ENCODE measurements at places on chromosomes 13 and 19. TPM values are rescaled to one million over a fixed set of nuclear protein-coding genes. Genes with fewer than 3 reads are reported as not detected.

The RAB11B gene
- 14.4 TPM for total RNA-seq

The KIRREL2 gene
- not detected for total RNA-seq

DNA sequence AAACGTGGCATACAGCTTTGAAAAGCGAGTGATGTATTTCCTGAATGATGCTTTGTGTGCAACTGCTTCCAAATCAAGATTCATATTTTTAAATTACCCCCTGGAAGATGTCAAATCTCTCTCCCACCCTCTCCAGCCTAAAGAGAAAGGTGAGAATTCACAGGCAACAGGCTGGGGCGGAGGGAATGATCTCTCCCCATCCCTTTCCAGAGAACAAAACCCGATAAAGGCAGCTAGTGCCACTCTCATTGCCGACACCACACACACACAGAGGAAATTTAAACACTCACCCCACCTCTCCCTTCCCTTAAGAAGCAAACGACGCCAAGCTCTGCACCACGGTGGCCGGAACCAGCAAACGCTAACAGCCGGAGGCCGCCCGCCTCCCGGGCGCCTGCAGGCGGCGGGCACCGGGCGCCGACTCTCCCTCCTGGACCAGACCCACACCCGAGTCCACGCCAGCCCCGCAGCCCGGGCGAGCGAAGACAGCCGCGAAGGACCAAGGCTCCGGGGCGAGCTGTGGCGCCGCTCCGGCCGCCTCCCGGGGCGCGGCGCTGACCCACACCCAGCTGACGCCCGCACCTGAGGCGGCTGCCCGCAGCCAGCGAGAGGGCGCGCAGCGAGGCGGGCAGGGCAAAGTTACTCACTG, 477 bp downstream of the LNX2 start:
- DNase-seq: no peak

GRCh38 chr19:45773384-45773783, 4.3 kb upstream of the SIX5 start:
- DNase-seq: no peak

The S1PR5 gene
- 4.6 TPM for total RNA-seq

- no peak for DNase-seq
Observed at GRCh38 chr13:37561031-37561430, 37.5 kb downstream of the POSTN start.

The PRKD2 gene
- total RNA-seq: 17.8 TPM

The CD33 gene
- total RNA-seq: not detected

- DNase-seq: peak; percentile 0
Observed at GRCh38 chr13:73938372-73939070, 195.7 kb downstream of the KLF12 start.

DNA sequence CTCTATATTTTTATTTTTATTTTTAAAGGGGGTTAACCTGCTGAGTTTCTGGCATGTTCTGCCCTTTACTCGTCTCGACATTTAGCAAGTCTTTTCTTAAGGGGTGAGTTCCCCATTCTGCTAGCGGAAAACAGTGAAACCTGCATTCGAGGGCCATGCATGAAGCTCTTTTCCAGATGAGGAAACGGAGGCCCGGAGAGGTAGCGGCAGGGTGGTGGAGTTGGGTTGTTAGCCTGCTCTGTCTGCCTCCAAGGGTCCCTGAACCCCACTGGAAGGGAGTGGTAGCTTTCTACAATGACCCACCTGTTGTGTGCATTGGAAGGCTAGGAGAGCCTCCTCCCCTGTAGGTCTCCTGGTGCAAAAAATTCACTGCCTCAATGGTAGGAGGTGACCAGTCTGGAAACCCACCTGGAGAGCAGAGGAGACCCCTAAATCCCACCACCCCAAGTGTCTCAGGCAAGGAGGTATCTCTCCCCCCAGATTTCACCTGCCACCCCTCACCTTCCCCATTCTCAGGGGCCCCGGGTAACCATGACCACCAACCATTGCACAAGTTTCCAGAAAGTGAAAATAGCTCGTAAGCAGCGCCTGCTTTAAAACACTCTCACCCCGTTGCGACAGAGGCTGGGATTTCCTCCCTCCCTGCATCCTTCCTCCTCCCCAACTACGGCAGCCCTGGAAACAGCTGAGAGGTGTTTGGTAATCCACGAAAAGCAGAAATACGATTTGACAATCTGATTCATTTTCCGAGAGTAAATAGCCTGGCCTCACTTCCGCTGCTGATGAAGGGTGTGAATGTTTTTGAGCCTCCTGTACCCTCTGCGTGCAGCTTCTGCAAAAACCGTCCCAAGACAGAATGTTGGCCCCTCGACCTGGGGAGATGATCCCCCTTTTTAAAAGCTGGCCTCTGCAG, 3.5 kb downstream of the KLF2 start:
- DNase-seq: no peak

GRCh38 chr13:74187564-74187963, 53.4 kb upstream of the KLF12 start:
- peak; percentile 47 for DNase-seq

The SUPT5H gene
- 108 TPM for total RNA-seq

The NOTCH3 gene
- total RNA-seq: 0.38 TPM

GRCh38 chr19:12885749-12886650, 1.0 kb downstream of the KLF1 start:
- DNase-seq: no peak

GRCh38 chr13:107466326-107467099, 748.8 kb downstream of the LIG4 start:
- DNase-seq: peak; percentile 39

DNA sequence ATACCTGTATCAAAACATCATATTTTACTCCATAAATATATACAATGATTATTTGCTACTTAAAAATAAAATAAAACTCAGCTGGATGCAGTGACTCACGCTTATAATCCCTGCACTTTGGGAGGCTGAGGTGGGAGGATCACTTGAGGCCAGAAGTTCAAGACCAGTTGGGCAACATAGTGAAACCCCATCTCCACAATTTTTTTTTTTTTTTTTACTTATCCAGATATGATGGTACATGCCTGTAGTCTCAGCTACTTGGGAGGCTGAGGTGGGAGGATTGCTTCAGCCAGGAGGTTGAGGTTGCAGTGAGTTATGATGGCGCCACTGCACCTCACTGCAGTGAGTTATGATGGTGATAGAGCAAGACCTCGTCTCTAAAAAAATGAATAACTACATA, 22.4 kb downstream of the POU2F2 start:
- DNase-seq: no peak

The NLRP4 gene
- not detected for total RNA-seq

DNA sequence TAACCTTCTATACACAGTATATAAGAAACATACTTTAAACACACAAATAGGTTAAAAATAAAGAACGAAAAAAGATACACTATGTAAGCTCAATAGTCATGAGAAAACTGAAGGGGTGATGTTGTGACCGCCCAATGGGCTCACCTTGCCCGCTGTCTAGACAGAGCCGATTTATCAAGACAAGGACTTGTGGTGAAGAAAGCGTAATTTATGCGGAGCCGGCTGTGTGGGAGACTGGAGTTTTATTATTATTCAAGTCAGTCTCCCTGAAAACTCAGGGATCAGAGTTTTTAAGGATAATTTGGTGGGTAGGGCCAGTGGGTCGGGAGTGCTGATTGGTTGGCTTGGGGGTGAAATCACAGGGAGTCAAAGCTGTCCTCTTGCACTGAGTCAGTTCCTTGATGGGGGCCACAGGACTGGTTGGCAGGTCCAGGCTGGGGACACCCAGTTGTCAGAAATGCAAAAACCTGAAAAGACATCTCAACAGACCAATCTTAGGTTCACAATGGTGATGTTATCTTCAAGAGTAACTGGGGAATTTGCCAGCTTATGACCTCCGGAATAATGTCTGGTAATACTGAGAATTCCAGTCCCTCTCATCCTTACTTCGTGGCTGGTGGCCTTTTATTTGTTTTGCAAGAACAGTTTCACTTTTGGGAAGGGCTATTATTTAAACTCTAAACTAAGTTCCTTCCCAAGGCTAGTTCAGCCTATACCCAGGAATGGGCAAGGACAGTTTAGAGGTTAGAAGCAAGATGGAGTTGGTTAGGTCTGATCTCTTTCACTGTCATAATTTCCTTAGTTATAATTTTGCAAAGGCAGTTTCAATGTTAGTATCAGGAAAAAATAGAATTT, 96.6 kb downstream of the UBL3 start:
- DNase-seq: no peak

- DNase-seq: no peak
Observed at GRCh38 chr13:113766035-113766800, 7.2 kb downstream of the TMEM255B start.

DNA sequence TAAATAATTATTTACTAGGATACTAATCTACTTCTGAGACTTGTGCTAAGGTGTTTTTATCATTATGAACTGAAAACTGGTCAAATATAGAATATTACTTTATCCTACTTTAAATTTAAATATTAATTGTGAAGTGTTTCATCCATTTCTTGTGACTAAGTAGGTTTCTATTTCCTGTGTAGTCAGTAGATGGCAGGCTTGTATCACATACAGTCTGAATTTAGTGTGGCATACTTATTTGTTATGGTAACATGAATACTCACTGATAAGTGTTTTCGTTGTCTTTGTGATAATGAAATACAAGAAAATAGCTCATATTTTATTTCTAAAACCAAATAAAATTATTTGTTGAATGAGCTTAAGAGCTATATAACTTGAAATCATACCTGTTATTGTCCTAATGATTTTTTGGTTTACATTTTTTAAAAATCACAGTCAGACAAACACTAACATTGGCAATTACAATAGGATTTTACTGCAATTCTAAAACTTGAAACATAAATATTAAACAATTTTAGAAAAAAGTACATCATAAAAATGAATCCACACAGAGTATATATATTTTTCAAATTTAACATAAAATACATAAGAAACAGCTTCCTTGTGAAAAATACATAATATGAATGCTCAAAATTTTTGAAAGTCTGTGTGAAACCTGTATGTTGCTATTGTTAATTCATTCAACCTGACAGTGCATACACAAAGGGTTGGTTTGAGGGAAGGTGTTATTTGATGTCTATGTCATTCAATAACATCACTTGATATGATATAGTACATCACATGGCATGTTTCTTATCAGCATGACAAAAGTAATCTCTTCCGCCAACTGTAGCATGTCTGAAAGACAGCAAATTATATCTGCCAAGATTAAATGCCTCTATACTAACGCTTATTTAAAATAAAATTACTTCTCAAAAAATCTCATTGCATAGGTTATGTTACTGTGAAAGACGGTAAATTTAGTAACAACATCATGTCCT, 904.8 kb upstream of the PCDH20 start:
- peak; percentile 1 for DNase-seq

GRCh38 chr13:100334214-100334613, 245.3 kb downstream of the PCCA start:
- DNase-seq: no peak

DNA sequence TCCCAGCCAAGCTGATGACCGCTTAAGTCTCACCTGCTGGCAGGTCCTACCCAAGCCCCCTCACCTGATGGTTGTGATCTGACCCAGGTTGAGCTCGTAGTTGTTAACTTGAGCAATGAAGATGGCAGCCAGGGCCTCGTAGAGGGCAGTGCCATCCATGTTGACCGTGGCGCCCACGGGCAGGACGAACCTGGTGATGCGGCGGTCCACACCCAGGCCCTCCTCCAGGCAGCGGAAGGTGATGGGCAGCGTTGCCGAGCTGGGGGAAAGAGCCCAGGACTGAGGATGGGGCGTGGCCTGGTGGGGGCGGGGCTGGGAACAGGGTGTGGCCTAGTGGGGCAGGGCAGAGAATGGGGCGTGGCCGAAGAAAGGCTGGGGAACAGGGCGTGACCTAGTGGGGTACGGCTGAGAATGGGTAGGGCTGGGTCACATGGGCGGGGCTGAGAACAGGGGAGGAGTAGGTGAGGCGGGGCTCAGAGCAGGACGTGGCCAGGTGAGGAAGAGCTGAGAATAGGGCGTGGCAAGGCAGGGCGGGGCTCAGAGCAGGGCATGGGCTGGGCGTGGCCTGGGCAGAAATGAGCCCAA, 12.9 kb downstream of the OR7C2 start:
- DNase-seq: no peak

The CGB5 gene
- total RNA-seq: not detected

- DNase-seq: no peak
Observed at GRCh38 chr13:98976941-98977340, 923 bp downstream of the DOCK9 start.

DNA sequence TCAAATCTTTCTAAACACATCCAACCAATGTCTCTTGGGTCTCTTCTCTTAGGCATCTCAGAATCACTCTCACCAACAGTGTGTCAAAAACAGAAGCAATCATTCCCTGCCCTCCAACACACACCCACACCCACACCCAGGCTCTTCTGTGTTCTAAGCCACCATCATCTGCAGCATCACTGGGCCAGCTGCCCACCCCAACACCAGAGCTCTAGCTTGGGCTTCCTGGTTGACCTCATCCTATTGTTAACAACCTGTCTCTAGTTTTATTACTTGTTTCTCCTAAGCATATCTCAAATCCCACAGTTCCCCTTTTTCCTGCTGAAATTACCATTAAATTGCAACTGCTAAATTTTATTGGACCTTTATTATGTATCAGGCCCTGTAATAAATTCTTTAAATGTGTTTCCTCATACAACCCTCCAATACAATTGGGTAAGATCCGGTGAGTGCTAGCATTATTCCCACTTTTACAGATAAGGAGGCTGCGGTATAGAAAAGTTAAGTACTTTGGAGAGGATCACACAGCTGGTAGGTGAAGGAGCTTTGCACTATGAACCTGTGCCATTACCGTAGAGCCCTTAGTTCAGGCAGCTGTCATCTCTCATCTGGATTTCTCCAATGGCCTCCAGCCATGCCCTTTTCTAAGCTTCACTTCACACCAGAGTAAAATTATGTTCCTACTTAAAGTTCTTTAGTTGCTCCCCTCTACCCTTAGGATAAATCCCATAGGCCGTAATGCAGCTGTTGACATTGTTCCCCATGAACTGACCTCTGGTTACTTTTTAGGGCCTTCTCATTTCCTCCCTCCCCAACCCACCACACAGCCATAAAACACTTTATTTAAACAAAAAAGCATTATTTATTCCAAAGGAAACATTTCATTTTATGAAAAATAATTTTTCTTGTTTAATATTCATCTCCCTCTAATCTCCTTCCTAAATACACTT, 227.7 kb downstream of the B3GLCT start:
- DNase-seq: no peak

The GTF2F1 gene
- total RNA-seq: 44.0 TPM

DNA sequence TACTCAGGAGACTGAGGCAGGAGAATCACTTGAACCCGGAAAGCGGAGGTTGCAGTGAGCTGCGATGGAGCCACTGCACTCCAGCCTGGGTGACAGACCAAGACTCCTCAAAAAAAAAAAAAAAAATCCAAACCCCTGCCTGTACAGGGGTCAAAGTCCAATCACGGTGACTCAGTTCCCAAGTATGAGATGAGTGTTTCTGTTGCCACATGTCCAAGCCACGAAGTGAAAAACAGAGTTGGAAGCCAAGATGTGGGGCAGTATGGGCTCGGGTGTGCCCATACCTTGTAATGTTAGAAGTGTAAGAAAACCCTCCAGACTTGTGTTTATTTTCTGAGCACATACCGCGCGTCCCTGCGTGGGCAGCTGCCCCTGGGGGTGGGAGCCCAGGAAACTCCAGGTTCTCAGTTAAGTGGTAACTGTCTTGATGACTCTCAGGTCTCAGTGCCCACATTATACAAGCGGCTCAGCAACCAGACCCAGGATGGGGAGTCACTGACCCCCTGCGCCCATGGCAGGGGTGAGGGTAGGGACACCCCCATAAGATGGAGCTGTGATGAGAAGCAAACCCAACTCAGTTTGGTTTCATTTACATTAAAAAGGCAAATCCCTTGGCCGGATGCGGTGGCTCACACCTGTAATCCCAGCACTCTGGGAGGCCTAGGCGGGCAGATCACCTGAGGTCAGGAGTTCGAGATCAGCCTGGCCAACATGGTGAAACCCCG, 1.2 kb upstream of the GPX4 start:
- DNase-seq: peak; percentile 94

- peak; percentile 42 for DNase-seq
Observed at GRCh38 chr13:101747039-101747438, 294.6 kb downstream of the ITGBL1 start.

Measured in Caki2 (cell line).